ENCODE measurements at places on chromosomes 11 and 22.
A peak's percentile ranks its signal among the peaks of the same experiment; 100 is the strongest.

- DNase-seq, result no peak
These were observed 164.3 kb downstream of the MSANTD4 start for GRCh38 chr11:105857728-105858127.

GRCh38 chr11:43576320-43576802, 104.2 kb upstream of the HSD17B12 start:
- DNase-seq, result no peak

- DNase-seq, result no peak
These were observed 11.5 kb downstream of the NNMT start for GRCh38 chr11:114307524-114308203.

DNA sequence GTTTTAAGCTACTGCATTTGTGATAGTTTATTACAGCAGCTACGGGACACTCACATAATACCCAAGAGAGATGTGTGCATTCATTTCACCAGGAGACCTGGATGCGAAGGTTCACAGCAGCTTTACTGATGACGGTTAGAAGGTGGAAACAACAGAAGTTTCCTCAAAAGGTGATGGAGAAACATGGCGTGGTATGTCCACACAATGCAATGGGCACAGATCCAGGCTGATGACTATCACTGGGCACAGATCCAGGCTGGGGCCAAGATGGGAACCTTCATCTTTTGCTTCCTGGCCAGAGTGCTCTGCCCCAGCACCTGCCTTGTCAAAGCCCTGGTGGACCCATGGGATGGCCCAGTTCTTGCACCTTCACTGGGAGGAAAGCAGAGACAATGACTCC, 30.6 kb upstream of the RFPL3 start:
- DNase-seq, result no peak

GRCh38 chr22:50696799-50697561, 24.4 kb downstream of the SHANK3 start:
- peak; percentile 9 for DNase-seq

DNA sequence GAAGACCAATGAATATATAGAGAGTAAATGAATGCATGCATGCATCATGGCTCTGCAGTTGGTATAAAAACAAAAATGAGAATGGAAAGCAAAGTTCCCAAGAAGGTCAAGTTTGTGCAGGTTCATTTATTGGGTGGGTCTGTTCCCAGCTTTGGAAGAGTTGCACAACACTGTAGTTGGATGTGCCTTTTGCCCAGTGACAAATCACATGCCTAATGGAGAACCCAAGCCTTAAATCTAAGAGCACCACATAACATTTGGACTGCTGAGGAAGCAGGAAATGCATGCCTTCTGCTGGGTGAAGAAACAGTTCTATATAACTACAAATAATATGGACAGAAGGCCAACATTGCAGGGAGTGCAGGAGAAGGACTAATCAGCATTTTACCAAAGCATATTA, 30.6 kb downstream of the PRCP start:
- DNase-seq, result no peak

DNA sequence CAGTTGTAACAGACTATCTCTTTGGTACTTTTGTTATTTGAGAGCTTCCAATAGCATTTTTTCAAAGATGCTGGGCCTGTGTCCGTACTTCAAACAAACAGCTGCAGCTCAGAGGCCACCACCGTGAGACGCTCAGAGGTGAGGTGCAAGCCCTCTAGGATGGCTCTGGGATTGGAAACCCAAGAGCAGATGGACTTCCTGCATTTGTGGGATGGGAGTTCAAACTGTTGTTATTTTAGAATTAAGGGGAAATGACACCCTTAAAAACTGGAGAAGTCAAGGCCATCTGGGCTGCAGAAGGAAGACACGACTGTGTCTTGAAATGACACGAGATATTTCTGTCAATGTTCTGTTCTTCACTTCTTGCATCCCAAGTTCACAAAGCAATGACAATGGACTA, 9.2 kb upstream of the IL10RA start:
- no peak for DNase-seq

DNA sequence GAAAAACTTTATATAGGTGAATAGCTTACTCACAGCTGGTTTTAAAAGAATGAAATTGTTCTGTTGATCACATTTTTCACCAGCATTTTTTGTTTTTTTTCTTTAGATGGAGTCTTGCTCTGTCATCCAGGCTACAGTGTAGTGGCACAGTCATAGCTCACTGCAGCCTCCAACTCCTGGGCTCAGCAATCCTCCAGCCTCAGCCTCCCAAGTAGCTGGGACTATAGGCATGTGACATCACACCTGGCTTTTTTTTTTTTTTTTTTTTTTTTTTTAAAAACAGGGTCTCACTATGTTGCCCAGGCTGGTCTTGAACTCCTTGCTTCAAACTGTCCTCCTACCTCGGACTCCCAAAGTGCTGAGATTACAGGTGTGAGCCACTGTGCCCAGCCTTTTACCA, 3.6 kb downstream of the PACS1 start:
- peak; percentile 41 for DNase-seq

- no peak for DNase-seq
These were observed 23.9 kb upstream of the TFIP11 start for GRCh38 chr22:26536056-26536761.

GRCh38 chr11:92623055-92623454, 346.4 kb upstream of the MTNR1B start:
- DNase-seq, result no peak

- DNase-seq, result no peak
These were observed 40.8 kb upstream of the PAMR1 start for GRCh38 chr11:35566181-35566580.

DNA sequence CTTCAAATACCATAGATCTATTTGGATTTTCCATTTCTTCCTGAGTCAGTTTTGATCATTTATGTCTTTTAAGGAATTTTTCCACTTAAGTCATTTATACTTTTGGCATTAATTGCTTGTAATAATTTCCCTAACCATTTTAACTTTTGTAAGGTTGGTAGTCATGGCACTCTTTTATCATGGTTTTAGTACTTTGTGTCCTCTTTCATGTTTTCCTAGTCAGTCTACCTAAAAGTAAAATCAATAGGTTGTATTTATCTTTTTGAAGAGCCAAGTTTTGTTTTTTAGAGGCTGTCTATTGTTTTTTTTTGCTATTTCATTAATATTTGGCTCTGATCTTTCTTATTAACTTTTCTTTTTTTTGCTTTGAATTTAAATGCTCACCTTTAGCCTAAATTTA, 45.5 kb upstream of the IGLL5 start:
- DNase-seq, result no peak

DNA sequence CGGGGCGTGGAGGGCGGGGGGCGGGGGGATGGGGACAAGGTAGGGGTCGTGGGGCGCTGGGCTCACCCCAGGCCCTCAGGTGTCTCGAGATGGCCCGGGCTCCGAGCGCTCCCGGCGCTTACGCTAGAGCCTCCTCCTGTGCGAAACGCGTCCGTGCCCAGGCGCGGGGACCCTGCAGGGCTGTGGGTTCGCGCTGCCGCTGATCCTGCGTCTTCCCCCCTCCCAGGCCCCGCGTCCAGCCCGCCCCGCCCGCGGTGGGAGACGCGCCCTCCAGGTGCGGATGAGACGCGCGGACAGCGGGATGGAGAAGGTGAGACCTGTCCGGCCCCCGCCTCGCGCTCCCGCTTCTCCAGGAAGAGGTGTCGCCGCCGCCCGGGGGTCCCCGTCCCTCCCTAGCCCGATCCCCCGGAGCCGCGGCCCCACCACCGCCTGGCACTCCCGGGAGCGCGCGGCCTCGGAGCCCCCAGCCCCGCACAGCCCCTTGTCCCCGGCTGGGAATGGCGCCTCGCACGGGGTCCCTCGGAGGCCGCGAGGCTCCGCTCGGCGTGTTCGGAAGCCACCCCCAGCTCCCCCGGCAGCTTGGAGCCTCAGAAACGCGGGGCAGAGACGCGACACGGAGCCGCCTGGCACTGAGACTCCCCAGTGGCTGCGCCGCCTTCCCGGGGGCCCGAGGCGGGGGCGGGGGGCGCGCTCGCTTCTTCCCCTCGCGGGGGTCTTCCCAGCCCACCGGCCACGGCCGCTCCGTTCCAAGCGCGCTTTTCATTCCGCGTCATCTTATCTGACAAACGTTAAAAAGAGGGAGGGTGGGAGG, 27.6 kb upstream of the TOLLIP start:
- peak; percentile 45 for DNase-seq

DNA sequence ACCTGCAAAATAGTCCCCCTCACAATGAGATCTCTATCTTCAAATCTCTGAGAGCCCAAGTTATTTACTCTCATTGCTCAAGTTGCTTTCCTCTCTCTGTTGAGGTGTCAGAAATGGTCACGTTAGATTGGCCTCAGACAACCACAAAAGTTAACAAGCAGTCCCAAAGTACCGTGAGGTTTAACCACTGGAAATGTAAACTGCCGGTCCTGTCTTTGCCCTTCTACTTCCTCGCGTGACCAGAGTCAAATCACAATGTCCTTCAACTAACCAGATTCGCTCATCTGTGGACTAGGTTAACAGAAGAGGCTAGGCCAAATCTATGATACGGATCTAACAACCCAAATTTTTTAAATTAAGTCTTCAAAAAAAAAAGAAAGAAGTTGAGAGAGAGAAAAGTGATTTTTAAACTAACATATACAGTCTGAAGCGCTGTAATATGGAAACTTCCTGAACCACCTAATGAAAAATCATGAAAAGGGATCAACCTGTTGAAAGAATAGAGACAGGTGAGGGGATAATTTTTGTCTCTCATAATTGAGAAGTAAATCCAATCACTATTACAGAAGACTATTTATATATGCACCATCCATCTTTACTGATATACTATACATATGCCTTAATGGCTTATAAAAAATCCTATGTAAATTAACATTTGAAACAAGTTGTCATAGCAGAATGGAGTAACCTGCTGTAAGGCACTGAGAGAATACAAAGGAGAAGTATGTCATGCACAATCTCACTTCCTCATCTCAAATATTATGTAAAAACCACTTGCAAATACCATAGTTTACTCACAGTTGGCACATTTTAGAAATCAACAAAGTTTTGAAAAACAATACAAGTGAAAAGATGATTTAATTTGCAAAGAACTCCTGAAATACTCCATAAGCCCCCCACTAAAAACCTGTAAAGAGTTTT, 3.3 kb upstream of the JAML start:
- DNase-seq, result no peak

GRCh38 chr11:114921697-114922096, 243.4 kb downstream of the NXPE2 start:
- DNase-seq, result no peak

- no peak for DNase-seq
These were observed 17.1 kb upstream of the TMPRSS13 start for GRCh38 chr11:117946156-117946841.

- DNase-seq, result no peak
These were observed 603.9 kb upstream of the CADM1 start for GRCh38 chr11:116108161-116108560.

- DNase-seq, result no peak
These were observed 29.5 kb upstream of the CCDC34 start for GRCh38 chr11:27392278-27393114.

DNA sequence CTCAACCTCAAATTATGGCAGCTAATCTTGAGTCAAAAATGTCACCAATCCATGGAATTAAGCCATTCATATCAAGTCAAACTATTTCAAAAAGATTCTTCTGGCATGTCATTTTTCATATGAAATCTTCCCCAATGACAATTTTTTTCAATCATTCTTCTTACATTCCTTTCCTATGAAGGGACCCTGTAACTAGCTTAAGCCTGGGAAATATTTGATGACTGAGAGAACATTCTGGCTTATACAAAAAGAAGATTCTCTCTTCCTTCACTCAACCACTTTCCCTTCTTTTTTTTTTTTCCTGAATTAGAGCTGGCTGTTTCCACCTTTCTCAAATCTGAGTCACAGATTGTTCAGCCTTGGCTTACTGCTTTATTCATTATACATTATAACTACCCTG, 903.7 kb downstream of the FAM181B start:
- no peak for DNase-seq

DNA sequence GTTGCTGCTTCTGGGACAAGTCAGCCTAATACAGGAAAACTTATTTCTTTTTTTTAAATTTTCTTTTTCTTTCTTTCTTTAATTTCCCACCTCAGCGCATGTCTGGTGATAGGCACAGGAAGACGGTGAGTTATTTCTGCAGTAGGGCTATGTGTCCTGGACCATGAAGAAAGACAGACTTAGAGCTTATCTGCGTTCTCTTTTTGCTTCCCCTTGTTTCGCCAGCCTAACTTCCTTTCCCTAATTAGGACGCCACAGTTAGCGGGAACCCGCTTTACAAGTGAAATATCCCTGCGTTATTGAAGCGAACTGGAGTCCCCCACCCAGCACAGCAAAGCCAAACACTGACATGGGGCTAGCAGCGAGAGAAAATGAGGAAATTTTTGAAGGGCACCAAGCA, 8.6 kb downstream of the OR6M1 start:
- no peak for DNase-seq

DNA sequence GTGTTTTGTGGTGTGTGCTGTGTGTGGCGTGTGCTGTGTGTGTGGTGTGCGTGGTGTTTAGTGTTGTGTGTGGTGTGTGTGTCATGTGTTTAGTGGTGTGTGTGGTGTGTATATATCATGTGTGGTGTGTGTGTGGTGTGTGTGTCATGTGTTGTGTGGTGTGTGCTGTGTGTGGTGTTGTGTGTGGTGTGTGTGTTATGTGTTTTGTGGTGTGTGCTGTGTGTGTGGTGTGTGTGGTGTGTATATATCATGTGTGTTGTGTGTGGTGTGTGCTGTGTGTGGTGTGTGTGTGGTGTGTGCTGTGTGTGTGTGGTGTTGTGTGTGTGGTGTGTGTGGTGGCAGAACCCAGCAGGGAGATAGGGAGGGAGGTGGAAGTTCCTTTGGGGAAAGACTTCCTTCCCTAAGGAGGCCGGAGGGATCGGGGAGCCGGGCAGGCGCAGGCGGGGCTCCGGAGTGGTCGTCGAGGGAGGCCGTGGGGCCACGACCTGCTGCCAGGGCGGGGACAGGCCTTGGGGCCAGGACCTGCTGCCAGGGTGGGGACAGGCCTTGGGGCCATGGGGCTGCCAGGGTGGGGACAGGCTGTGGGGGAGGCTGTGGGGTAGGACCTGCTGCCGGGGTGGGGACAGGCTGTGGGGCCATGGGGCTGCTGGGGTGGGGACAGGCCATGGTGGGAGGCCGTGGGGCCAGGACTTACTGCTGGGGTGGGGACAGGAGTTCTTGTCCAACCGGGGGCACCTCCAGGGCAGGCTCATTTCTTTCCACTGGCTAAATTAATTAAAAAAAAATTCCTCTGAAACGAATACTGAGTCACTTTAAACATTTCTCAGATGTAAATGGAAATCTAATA, 15.2 kb downstream of the PIM3 start:
- peak; percentile 59 for DNase-seq

DNA sequence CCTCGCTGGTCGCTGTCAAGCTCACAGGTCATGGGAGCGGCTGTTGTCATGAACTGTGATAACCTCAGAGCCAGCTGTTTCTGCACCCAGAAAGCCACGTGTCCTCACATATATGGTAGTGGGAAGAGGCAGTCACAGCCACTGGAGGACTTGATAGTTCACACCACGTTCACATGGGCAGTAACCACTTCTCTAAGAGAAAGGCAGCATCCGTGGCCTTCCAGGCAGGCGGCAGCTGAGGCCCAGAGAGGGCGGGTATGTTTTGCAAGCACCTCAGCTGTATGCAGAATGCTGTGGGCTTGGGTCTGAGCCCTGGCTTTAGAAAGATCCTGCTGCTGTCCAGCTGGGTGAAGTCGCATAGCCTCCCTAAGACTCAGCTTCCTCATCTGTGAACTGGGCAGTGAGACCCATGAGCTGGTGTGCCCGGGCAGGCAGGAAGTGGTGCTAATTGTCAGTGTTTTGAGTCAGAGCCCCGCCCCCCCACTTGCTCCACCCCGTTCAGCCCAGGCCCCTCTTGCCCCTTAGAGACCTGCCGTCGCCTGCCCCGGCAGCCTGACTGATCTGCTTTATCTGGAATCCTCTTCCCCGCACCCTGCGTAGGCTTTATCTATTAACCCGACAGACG, 13.3 kb downstream of the TTC38 start:
- DNase-seq, result no peak
